ENCODE measurements at places on chromosomes 2 and 18. TPM values are rescaled to one million over a fixed set of nuclear protein-coding genes. Genes with fewer than 3 reads are reported as not detected.
A peak's percentile ranks its signal among the peaks of the same experiment; 100 is the strongest.

DNA sequence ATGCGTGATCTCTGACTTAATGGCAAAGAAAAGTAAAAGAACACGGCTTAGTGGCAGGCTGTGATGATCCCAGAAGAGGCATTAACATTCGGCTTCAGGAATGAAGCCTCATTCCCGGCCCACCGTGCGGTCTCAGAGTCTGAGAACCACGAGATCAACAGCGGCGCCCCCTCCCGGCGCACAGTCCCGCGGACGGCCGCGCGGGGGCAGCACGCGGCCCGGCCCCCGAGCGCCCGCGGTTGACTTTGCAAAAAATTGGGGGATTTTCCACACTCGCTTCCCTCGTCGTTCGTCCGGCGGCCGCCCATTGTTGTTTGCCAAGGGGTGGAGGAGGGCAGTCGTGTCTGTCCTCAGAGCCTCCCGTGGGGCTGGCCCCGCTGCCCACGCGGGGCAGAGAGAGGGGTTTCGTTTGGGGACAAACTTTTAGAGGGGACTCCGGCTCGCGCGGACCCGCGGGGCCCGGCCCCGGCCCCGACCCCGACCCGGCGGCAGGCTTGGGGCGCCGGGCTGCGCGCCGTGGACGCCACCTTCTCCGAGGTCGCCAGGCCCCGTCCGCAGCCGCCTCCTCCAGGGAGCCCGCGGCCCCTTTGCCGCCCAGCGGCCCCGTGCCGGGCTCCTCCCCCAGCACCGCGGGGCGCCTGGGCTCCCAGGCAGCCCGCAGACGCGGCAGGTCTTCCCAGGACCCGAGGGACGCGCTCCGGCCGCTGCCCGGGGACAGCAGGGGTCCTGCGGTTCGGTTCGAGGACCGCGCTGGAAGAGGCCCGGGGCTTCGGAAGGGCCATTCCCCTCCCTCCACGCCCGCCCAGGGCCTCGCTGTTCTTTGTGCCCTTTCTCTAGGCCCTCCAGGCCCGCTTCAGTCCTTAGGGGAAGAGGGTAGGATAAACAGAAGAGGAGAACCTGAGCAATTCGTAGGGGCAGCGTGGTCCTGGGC, 3.4 kb upstream of the HS6ST1 start:
- peak; percentile 79 for DNase-seq

GRCh38 chr18:12452784-12453183, 45.1 kb downstream of the PRELID3A start:
- DNase-seq, result no peak

GRCh38 chr18:79186649-79187048, 117.5 kb downstream of the ATP9B start:
- DNase-seq, result no peak

Gene STK17B
- total RNA-seq, result 148 TPM

DNA sequence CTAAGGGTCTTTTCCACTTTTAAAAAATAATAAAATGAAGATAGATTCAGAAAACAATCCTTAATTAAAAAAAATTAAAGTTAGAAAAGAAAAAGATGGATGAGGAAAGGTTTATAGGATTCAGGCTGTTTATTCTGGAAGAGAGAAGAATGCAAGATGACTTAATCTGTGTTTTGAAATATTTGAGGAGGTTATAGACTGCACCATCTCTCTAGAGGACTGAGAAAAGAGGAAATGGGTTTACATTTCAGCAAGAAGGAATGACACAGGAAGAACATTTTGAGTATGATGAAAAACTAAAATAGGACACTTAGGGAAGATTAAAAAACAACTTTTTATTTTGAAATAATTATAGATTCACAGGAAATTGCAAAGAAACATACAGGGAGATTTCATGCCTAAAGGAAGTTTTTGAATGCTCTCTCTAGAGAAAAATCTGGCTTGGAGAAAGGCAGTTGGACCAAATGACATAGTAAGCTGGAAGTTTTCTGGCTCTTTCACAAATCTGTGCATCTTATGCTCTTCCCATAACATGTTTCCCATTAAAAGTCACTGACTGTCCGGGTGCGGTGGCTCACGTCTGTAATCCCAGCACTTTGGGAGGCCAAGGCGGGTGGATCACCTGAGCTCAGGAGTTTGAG, 75.0 kb downstream of the CERS6 start:
- DNase-seq, result no peak

Gene IL36G
- not detected for total RNA-seq

GRCh38 chr2:237549643-237550415, 16.5 kb upstream of the PRLH start:
- no peak for DNase-seq

Gene CD28
- 133 TPM for total RNA-seq

DNA sequence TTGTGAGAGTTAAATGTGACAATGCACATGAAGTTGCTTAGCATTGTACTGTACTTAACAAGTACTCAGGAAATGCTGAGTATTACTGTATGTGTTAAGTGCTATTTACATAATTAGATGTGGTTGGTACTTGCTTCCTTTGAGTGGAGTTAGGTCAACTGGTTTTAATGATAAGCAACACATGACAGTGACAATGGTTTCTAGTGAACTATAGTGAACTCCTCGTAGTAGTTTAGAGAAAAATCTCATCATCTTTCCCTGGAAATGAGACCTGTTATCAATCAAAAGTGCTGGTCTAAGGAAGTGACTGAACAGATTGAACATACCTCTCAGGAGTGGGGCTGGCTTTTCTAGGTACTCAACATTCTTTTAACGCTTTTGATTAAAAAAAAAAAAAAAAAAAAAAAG, 29.2 kb upstream of the ZDBF2 start:
- no peak for DNase-seq

Data from activated T-helper 1 cell treated with anti-CD3 and anti-CD28 coated beads, Interleukin-12 subunit alpha, Interleukin-12 subunit beta, Interleukin-2, Interleukin-4 antibody, amounts not matched to agents 30 ng/mL and 10 ng/mL and 1 ng/mL, durations not matched to agents 14 hours and 24 hours and 36 hours (primary cell).